ENCODE measurements at places on chromosomes 6 and 20.
A peak's percentile ranks its signal among the peaks of the same experiment; 100 is the strongest.

DNA sequence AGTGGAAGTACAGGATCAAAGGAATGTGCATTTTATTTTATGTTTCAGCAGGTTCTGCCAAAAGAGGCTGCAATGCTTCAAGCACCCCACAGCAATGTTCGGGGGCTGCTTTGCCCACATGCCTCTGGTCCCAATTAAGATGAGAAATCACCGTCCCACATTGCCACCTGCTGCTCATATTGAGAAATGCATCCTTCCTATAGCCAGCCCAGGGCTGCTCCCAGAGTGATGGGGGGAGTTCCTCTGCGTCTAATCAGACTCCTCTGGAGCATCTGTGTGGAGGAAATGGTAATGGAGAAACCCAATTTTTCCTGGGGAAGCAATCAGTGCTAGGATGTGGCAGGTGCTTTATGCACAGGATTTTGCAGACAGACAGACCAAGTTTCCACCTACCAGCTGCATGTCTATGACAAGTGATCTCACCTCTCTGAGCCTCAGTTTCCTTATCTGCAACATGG is 33.7 kb downstream of the PTGIS start:
- DNase-seq: peak; percentile 81

- DNase-seq: no peak
These were observed 157.9 kb downstream of the CD83 start for GRCh38 chr6:14275493-14275851.

DNA sequence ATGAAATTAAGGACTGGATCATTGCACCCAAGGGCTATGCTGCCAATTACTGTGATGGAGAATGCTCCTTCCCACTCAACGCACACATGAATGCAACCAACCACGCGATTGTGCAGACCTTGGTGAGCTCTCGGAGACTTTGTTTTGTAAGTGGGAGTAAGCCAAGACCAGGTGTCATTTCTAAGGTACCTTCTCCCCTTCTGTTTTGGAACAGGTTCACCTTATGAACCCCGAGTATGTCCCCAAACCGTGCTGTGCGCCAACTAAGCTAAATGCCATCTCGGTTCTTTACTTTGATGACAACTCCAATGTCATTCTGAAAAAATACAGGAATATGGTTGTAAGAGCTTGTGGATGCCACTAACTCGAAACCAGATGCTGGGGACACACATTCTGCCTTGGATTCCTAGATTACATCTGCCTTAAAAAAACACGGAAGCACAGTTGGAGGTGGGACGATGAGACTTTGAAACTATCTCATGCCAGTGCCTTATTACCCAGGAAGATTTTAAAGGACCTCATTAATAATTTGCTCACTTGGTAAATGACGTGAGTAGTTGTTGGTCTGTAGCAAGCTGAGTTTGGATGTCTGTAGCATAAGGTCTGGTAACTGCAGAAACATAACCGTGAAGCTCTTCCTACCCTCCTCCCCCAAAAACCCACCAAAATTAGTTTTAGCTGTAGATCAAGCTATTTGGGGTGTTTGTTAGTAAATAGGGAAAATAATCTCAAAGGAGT is 30.4 kb downstream of the TXNDC5 start:
- no peak for DNase-seq

DNA sequence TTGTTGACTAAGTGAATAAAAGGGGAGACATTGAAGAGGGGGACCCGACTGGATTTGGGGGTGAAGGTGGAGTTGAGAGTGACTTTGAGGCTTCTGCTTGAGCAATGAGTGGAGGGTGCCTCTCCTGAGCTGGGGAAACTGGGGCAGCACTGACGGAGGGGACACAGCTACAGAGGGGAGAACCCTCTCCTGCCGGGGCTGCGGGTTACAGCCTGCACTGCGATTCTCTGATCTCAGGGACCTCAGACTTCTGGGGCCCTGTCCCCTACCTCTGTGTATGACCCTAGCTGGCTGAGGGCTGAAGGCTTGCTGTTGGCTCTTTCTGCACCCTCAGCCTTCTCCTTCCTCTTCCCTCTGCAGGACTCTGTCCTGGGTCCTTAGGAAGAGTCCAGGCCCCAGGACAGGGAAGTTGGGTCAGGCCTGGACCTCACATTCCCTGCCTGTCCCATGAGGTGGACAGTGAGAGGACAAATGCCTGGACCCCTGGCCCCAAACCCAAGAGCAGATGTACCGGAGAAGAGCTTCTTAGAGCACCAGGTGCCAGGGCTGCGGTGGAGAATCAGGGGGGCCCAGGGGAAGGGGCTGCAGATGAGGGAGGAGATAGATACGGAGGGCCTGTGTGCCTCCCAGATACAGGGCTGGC is 13.7 kb upstream of the FAM110A start:
- DNase-seq: no peak

GRCh38 chr6:166613027-166613426 is 14.0 kb downstream of the RPS6KA2 start:
- DNase-seq: no peak

DNA sequence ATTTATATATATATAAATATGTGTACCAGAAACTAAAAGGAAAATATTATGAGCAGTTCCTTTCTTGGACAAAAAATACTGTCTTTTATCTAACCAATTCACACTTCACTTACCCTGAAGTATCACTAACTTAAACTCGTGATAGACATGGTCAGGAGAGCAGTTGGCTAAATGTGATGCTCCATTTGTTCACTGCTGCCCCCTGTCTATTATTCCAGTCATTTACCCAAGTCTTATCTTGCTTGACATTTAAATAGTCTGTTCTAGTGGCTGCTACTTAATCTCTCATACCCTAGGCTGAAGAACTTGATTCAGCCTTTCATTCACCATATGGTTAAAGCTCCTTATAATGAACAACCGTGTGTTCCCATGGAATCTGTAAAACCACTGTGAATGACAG is 789.6 kb upstream of the EYS start:
- peak; percentile 13 for DNase-seq

DNA sequence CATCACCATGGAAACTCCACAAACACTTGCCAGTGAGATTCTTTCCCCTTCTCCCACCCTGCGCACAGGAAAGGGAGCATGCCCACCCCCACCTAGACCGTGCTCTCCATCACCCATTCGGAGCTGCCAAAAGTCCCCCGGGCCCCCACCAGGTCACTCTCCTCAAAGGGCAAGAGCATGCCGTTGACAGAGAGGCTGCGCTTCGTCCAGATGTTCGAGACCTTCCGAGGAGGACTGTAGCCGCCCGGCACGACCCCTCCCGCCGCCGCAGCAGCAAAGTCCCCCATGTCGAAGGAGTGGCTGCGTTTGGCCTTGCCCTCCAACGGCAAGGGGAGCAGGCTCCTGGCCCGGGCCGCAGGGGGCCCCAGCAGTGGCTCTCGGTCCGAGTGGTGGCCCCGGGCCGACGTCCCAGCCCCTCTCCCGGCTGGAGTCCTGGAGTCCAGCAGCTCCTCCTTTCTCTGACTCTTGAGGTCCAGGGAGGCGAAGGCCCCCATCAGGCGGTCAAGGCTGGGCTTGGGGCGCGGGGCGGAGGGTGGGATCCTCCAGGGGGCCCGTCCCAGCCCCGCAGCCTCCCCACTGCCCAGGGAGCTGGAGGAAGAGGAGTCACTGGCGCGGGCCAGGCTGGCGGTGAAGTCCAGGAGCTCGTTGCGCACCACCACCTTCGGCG is 195.2 kb downstream of the LRFN2 start:
- DNase-seq: no peak

DNA sequence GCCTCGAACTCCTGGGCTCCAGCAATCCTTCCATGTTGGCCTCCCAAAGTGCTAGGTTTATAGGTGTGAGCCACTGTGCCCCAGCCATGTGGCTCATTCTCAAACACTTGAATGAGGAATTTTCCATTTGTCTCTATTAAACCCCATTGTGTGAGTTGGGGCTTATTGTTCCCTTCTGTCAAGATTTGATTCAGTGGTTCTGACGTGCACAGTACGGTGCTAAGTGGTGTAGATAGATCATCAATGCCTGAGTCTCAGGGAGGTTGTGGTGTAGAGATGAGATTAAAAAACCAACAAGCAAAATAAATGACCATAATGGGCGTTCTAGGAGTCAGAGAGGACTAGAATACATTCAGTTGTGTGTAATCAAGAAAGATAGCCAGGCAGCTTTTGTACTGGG is 335.6 kb downstream of the PRL start:
- no peak for DNase-seq

DNA sequence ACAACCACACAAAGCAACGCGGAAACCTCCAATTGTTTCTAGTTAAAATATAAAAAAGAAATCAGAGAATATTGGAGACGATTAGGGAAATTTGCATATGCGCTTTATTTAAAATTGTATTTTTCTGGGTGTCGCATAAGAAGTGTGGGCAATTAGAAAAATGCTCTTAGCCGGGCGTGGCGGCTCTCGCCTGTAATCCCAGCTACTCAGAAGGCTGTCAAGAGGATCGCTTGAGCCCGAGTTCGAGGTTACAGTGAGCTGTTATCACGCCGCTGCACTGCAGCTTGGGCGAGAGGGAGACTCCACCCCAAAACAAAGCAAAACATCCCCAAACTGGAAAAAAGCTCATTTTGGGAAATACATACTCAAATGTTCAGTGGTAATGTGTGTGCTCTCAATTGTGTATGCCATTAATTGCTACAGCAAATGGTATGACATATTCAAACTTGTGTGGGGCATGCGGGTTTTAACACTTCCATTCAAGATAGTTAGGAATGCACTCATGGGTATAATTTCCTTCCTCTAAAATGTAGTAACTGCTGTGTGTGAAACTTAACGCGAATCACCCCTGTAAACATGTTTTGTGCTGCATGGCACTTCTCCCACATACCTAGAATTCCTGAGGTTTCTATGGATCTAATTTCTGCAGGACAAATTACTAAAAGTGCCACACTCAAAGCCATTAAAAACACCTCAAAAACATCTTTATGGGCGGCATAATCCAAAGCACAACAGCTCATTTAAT is 54.7 kb upstream of the HFE start:
- peak; percentile 87 for DNase-seq

DNA sequence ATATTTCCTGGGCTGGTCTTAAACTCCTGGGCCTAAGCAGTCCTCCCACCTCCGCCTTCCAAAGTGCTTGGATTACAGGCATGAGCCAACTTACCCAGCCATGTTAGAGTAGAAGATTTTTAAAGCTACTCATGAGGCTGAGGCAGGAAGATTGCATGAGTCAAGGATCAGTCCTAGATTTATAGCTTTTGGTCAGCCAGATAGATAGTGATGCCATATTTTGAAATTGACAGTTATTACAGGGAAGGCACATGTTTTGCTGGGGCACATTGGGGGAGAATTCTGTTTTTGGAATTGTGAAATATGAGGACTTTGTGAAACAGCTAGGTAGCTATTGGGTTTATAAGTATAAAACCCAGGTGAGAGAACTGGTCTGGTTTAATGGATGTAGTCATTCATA is 40.9 kb downstream of the DOP1A start:
- no peak for DNase-seq

DNA sequence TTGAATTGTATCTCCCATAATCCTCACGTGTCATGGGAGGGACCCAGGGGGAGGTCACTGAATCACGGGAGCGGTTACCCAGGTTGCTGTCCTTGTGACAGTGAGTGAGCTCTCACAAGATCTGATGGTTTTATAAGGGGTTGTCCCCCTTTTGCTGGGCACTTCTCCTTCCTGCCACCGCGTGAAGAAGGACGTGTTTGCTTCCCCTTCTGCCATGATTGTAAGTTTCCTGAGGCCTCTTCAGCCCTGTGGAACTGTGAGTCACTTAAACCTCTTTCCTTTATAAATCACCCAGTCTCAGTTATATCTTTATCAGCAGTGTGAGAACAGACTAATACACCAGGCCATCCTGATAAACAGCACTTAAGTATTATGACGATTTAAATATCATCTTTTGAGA is 9.0 kb upstream of the MRGBP start:
- DNase-seq: no peak

DNA sequence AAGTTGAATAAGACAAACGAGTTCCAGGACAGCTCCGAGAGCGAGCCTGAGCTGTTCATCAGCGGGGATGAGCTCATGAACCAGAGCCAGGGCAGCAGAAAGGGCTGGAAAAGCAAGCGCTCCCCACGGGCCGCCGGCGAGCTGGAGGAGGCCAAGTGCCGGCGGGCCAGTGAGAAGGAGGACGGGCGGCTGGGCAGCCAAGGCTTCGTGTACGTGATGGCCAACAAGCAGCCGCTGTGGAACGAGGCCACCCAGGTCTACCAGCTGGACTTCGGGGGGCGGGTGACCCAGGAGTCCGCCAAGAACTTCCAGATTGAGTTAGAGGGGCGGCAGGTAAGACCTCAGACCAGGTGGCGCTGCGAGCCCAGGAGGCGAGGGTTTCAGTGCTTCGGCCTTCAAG is 56.0 kb upstream of the TMEM181 start:
- DNase-seq: no peak

DNA sequence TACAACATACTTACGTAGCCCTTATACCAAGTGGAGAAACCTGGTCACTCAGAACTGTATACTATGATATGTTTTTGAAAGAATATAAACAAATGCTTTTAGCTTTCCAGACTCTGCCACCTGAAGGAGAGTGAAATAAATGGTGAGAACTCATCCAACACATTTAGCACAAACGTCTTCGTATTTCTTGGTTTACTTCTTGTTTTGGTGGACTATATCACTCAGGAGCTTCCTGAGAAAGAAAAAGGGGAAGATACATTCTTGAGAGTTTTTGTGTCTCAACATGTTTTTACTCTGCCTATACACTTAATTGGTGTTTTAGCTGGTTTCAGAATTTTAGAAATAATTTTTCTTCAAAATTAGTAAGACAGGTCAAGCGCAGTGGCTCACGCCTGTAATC is 19.4 kb upstream of the CTAGE9 start:
- DNase-seq: no peak

Data from OCI-LY7 (cell line).